ENCODE measurements at places on chromosomes 2 and 18.

- no peak for DNase-seq
These were observed 142.3 kb downstream of the HNMT start for GRCh38 chr2:138106606-138107005.

GRCh38 chr2:5701266-5701665, 9.1 kb downstream of the SOX11 start:
- no peak for DNase-seq

- DNase-seq = no peak
These were observed 412.1 kb upstream of the TRIB2 start for GRCh38 chr2:12304564-12305171.

DNA sequence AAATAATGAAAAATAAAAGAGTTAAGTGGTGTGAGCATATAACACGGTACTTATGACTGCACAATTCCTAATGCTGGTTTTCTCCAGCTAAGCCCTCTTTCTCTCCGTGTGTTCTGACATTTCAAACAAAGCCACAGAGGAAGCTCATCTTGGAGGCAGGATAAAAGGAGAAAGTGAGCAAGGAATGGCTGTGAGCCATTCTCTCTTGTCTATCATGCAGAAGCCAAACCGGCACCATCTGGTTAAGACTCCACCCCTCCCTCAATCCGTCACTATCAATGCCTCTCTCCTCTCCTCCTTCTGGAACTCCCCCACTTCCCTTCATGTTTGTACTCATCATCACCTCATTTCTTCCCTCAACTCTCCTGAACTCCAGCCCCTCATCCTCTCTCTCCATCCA, 210.4 kb downstream of the TMEM163 start:
- no peak for DNase-seq

DNA sequence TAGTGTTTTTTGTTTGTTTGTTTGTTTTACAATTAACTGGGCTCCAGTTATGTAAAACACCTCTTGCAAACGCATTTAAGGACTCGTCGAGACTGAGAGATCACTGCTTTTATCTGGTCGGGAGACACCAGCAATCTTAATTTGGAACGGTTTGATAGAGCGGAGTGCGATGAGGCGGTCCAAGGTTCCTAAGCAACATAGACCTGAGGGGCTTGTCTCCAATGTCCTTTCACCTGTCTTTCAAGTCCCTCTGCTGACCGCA, 729 bp upstream of the SELENOI start:
- DNase-seq = no peak

DNA sequence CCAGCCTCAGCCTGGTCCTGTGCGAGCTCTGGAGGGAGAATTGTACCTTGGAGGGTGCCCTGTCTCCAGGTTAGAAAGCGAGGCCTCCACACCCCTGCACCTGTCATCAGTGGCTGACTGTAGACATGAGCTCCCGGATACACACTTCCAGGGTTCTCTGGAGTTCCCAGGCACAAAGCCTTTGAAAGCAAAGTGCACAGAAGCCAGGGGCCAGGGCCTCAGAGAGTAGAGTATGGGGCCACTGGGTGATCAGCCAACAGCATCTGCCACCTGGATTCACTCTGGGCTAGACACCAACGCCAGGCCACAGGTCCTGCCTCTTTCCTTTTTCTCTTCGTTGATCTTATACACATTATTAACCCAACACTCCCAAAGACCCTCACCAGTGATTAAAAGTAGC, 239.4 kb upstream of the HDAC4 start:
- no peak for DNase-seq

- no peak for DNase-seq
These were observed 373.3 kb upstream of the RAB12 start for GRCh38 chr18:8235894-8236293.

DNA sequence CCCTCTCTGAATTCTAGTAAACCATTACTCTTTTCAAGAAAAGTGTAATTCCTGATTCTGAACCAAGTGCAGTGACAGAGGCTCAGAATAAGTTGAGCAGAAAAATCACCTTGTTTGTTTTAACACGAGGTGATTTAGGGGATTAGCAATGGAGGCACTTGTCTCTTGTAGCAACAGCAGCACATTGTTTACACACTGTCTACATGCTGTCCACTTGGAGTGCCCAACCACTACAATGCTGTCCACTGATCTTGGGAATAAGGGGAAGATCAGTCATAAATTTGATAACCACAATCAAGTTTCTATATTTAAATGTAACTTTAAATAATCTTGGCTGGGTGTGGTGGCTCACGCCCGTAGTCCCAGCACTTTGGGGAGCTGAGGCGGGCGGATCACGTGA, 13.9 kb upstream of the RMND5A start:
- DNase-seq = no peak

DNA sequence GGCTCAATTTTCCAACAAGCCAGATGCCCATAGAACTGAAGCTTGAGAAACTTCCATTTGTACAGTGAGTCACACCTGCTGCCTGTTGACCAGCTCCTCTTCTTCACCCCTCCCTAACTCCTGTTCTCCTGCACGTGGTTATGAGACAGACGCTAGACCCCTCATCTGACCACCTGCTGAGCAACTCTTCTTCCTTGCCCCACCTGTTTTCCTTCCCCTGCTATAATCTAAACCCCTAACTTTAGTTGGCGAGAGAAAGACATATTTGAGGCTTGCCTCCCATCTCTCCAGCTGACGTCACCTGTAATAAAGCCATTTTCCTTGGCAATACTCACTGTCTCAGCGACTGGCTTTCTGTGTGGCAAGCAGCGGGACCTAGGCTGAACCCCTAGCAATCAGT, 22.3 kb upstream of the ITM2C start:
- DNase-seq = no peak

GRCh38 chr2:118221536-118222272, 133.4 kb downstream of the INSIG2 start:
- DNase-seq = peak; percentile 36

DNA sequence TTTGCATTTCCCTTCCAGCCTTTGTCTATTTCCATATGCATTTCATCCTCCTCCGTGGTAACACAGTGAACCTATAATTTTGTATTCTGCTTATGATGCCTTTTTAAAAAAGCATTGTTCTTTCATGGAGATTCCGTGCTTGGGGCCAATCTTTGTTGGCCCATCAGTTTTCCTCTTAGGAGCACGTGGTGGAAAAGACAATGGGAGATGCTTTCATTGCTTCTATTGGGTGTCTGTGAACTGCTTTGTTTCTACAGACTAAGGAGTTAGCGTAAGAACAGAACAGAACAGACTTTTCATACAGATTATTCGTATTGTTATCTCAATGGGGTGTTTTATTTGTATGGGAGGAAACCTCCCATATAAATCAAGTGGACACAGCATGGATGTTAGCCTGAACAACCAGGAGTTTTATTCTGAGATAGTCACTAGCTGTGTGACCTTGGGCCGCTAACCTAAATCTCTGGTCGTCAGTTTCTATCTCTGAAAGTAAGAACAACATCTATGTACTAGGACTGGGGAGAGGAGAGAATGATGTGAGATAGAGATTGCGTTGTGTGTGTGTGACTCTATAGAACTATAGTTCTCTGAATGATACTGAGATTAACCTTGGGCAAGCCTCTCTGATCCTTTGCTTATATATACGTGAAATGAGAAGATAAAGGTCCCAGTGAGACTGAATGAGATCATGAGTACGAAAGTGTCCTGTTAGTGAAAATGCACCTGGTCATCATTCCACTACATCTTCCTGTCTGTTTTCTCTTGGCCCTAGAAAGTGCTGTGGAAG, 22.9 kb upstream of the YWHAQ start:
- no peak for DNase-seq

- DNase-seq = no peak
These were observed 87.3 kb downstream of the HNRNPLL start for GRCh38 chr2:38515155-38516074.

- DNase-seq = no peak
These were observed 4.5 kb downstream of the BOK start for GRCh38 chr2:241563031-241563507.

GRCh38 chr18:68555879-68556301, 159.0 kb downstream of the TMX3 start:
- DNase-seq = no peak

DNA sequence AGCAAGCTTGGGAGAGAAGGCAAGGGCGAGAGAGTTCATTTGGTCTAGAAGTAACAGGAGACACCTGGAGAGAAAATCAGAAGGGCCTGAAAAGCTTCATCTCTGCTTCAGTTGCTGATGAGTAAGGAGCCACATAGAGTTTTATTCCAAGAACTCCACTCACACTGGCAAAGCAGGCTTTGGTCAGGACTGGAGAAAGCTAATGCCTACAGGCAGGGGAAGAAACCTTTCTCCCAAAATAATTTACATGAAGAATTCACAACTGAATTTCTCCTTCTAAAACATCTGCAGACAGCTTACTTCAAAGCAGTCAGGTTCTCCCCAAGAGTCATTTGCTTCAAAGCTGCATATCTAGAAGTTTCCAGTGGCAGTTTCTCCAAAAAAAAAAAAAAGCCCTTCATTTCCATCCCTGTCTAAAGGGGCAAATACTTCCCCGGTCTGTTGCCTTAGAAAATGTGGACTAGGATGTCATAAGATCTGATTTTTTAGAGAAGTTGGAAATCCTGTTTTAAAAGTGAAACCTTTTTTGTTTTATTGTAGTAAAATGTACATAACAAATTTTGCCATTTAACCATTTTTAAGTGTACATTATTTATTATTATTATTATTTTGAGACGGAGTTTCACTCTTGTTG, 46.3 kb downstream of the TMEM247 start:
- no peak for DNase-seq

GRCh38 chr18:54775686-54776085, 52.6 kb upstream of the RAB27B start:
- no peak for DNase-seq

DNA sequence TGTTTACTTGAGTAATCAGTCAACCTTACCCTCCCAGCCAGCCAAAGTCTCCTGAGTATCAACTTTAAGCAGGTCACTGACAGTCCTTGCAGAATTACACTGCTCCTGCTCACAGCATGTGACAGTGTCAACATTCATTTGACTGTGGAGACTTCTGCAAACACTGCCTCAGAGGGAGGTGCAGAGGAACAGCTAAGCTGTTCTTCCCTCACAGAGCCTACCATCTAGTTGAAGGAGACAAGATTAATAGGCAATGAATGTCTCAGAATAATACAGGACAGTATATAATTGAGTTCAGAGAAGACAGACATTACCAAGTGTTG, 11.9 kb downstream of the SLC14A2 start:
- no peak for DNase-seq

GRCh38 chr2:193272011-193272410, 1077.3 kb upstream of the TMEFF2 start:
- DNase-seq = no peak

DNA sequence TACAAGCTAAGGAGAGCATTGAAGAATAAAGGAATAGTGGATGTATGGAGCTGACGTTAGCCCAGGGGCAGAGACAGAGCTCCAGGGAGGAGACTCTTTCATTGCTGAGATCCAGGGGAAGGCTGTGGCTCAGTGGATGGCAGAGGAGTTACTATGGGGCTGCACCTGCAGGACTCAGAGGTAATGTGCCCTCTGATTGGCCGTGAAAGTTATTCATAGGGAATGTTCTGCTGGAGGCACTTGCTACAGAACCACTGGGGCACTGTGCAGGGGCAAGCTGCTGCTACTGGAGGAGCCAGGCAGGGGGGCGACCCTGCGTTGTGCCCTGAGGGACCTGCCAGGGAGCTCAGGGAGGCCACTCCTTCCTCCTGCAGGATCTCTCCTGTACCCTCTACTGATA, 199.2 kb downstream of the PTPRM start:
- DNase-seq = no peak

- DNase-seq = no peak
These were observed 479.1 kb downstream of the MBD2 start for GRCh38 chr18:53745224-53745967.

GRCh38 chr2:33457556-33458247, 18.7 kb upstream of the RASGRP3 start:
- DNase-seq = no peak

DNA sequence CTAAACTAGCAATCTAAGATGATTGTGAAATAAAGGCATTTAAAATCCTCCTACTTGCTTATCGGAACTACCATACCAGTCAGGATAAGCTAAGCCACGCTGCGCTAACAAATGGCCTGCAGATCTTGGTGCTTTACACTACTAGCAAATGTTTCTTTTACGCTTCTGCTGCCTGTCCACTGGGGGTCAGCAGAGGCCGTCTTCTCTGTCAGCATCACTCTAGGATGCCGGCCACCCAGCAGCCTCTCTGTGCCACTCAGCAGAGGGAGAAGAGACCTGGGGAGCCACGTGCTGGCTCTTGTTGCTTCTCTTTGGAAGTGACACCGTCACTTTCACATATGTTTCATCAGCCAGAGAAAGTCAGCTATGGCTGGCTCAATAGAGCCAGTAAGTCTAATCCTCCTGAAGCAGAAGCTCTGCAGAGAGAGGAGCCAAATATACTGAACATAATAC, 36.6 kb downstream of the COPS8 start:
- no peak for DNase-seq

DNA sequence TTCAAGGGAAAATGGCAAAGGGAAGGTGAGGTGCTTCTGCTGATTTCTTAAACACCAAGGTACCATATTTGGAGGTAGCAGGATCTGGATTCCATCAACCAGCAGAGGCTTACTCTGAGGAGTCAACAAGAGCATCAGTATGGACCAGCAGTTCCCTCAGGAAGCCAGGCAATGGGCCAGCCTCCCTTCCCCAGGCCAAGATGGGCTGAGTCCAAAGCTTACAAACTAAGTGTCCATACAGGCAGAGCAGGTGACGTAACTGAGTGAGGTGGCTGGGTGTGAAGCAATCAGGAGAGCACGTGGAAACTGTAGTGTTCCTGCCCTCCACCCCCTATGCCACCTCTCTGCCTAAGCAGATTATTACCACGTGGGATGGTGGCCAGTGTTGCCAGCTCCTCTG, 134.2 kb upstream of the HNRNPA3 start:
- DNase-seq = no peak

DNA sequence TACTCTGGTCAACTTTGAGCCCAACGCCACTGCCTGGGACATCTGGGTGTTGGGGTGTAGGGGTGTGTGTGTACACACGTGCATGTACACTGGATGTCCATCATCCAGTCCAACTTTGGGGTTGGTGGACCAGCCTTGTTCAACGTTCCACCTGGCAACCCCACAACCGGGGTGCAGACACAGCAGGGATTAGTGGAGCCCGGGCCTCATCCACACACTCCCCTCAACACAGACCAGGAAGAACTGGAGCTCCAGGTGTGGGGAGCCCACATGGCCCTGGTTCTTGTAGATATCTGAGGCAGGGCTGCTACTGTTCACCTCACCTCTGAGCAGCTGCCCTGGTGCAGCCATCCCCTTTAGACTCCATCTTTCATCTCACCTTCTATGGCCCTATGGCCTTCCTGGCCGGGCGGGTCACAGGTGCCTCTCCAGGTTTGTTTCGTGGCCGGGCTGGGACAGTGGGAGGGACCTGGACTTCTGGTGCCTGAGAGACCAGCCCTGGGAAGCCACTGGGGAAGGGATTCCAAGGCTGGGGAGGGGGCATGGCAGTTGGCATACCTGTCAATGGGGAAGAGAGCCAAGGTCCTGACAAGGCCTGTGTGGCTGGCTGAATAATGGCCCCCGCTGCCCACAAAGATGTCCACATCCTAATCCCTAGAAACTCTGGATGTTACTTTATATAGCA, 7.5 kb downstream of the NEU2 start:
- DNase-seq = no peak

- no peak for DNase-seq
These were observed 5.1 kb downstream of the B4GALT6 start for GRCh38 chr18:31679133-31679742.

GRCh38 chr2:191382801-191383200, 137.6 kb downstream of the MYO1B start:
- no peak for DNase-seq
